ENCODE measurements at places on chromosomes 13 and 19. TPM values are rescaled to one million over a fixed set of nuclear protein-coding genes. Genes with fewer than 3 reads are reported as not detected.

Gene SLC25A41
- not detected for total RNA-seq

Gene MAG
- 0.38 TPM for total RNA-seq

Gene SHISA2
- total RNA-seq = 0.17 TPM

Gene KANK3
- total RNA-seq = 4.4 TPM

DNA sequence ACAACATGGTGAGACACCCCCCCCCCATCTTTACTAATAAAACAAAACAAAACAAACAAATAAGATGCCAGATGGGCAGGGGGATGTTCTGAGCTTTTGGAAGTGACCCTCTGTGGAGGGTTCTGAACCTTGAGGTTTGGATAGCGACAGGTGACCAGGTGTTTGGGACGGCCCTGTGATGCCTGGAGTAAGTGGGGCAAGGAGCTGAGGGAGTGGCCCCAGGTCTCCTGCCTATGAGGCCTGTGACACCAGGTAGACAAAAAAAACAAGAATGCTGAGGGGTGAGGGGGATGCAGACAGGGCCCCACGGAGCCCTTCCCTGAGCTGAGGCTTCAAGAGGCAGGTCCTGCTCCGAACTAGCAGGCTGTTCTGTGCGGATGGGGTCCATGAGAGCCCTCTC is 9.2 kb downstream of the ADGRE2 start:
- no peak for DNase-seq

GRCh38 chr19:50480281-50481111 is 3.8 kb upstream of the GARIN5A start:
- DNase-seq = no peak

- DNase-seq = no peak
Observed at GRCh38 chr13:91168386-91168711, 179.1 kb upstream of the MIR17HG start.

DNA sequence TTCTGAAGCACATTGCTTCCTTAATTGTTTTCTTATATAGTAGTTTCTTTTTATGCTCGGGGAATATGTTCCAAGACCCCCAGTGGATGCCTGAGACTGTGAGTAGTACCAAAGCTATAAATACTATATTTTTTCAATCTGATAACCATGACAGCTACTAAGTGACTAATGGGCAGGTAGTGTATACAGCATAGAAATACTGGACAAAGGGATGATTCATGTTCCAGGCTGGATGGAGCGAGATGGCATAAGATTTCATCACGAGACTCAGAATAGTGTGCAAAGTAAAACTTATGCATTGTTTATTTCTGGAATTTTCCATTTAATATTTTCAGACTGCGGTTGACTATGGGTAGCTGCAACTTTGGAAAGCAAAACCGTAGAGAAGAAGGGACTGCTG is 47.9 kb upstream of the OLFM4 start:
- no peak for DNase-seq

DNA sequence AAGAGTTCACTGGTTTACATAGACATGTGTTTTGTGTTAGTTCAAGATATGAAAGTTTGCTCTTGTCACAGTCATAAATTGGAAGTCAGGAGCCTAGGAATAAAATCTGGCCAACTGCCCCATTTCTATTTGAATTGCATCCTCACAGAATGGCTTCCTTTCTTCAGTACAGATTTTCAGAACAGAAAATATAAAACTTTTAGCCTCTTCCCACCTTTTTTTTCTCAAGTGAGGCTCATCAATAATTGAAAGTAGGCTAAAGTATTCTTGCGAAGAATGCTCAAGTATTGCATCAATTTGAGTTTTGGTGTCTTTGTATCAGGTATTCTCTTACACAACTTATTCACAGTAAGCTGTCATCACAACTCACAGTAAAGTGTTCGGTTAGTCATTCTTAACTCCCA is 802.7 kb downstream of the PCDH9 start:
- no peak for DNase-seq

DNA sequence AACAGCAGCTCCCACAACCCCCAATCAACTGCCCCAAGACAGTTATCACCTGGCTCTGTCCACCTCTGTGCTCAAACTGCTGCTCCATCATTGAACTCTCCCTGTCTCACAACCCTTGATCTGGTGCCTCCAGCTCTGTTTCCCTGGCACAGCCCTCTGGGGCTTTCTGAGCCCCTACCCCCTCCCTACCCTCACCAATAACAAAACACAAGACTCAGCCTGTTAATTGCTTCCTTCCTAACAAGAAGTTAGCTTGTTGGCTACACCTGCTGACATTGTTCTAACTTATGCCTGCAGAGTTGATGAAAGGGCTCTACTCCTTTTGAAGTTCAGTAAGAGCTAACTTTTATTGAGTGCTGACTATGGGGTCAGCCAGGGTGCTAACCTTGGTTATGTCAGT is 99.4 kb upstream of the FNDC3A start:
- no peak for DNase-seq

- DNase-seq = peak; percentile 63
Observed at GRCh38 chr19:13430790-13431582, 75.3 kb downstream of the CACNA1A start.

- no peak for DNase-seq
Observed at GRCh38 chr13:23574421-23575145, 4.4 kb downstream of the TNFRSF19 start.

GRCh38 chr13:60689571-60689970 is 292.6 kb downstream of the TDRD3 start:
- DNase-seq = no peak

DNA sequence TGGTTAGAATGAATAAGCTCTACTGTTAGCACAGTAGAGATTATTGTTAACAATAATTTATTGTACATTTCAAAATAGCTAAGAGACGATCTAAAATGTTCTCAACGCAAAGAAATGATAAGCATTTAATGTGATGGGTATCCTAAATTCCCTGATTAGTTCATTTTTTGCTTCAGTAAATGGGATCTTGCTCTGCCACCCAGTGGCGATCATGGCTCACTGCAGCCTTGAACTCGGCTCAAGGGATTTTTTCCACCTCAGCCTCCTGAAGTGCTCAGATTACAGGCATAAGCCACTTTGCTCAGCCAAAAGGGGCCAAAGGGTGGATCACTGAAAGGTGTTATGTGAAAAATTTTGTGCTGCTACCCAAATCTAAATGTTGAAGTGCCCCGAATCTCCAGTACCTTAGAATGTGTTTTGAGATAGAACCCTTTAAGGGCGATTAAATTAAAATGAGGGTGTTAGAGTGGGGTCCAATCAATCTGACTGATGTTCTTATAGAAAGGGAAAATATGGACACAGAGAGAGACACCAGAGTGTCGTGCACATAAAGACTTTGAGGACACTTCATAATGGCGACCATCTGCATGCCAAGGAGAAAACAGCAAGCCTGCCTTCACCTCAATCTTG is 31.5 kb upstream of the ZNF766 start:
- DNase-seq = peak; percentile 75

DNA sequence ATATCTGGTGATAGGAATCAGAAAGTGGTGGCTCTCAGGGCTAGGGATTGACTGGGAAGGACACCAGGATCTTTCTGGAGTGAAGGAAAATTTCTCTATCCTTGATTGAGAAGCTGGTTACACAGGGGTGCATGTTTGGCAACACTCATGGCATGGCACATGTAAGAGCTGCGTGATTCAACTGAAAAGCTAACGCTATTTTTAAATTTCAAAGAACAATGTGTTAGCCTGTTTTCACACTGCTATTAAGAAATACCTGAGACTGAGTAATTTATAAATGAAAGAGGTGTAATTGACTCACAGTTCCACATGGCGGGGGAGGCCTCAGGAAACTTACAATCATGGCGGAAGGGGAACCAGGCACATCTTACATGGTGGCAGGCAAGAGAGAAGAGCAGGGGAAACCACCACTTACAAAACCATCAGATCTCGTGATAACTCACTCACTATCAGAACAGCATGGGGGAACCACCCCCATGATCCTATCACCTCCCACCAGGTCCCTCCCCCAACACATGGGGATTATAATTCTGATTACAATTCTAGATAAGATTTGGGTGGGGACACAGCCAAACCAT is 7.4 kb downstream of the SIGLEC8 start:
- no peak for DNase-seq

DNA sequence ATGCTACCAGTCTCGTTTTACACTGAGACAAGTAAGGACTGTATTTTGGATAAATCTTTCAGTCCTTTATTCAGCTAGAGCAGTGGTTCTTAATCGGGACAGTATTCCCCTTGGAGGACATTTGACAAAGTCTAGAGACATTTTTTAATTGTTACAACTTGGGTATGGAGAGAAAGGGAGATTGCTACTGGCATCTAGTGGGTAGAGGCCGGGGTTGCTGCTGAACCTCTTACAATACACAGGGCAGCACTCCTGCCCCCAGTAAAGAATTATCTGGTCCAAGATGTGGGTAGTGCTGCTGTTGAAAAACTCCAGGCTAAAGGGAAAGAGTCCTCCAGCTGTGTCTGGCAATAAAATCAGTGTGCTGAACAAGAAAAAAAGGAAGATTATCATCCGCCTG is 334.8 kb downstream of the SLC7A1 start:
- no peak for DNase-seq

- DNase-seq = no peak
Observed at GRCh38 chr13:54912367-54912766, 1883.8 kb downstream of the OLFM4 start.

GRCh38 chr19:2540251-2540645 is 64.3 kb downstream of the GADD45B start:
- DNase-seq = no peak

DNA sequence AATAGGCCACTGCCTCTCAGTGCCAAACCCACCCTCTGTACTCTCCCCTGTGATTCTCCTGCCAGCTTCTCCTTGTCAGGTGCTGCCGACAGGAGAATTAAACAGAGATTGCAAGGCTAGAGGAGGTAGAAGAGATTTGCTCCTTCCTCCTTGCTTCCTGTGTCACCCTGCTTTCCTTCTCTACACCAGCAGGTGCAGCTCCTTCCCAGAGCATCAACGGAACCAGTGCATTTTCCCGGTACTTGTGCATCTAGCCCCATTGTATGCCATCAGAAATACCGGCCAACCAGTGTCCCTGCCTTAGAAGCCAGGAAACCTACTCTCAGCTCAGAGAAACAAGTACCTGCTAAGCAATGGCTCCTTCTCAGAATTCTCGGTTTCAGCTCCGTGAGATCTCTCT is 253.2 kb downstream of the SUCLA2 start:
- no peak for DNase-seq

GRCh38 chr19:11447347-11448262 is 12.2 kb downstream of the PRKCSH start:
- DNase-seq = no peak

DNA sequence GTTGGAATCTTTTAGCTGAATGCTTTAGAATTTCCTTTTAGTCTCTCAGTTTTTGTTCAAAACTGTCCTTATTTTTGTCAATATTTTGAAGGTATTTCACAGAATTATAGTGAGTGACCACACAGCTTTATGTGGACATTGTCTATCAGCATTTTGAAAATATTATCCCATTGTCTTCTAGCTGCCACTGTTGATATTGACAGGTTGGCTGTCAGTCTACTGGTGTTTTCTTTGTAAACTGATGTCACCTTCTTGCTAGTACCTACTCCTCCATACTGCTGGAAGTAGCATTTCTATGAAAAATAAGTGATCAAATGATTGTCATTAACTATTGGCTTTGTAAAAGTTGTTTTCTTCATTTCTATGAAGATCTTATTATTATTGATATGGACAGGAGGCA is 256.8 kb downstream of the KLF12 start:
- DNase-seq = no peak

DNA sequence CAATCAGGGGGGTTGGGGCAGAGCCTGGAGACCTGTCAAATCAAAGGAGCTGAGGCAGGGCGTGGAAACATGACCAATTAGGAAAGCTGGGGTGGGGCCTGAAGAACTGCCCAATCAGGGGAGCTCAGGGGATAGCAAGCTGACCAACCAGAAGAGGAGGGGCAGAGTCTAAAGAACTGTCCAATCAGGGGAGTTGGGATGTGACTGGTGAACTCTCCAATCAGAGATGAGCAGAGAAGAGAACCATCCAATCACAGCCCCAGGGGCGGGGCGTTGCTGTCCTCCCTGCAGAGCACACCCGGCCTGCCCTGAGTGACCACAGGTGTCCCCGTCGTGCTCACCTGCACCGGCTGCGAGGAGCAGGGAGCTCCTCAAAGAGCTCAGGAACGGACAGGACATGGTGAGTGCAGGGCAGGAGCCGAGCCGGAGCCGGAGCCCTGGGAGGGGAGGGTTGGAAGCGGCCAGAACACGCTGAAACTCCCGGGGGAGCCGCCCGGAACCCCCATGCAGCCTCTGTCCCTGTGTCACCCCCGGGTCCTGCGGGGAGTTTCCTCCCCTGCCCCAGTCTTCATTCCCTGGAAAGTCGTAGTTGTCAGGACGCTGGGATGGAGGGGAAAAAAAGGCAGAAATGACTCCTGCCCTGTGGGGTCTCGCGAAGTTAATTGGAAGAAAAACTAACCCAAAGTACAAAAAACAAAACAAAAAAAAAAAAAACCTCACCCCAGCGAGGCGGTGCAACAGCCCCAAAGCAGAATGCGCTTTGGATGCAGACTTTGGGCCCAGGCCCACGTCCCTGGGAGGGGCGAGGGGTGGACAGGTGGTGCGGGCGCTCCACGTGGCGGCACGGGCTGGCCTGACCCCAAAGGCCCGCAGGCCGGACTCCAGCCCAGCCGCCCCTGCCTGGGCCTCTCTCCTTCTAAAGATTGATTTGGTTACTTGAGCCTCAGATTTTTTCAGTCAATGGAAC is at the start of gene ZNF556:
TSS of gene ZNF556 (plus strand) at position 311 of the 967 bp plus-strand sequence. CDS start at position 398, 87 bp downstream.
- DNase-seq = no peak

- no peak for DNase-seq
Observed at GRCh38 chr19:28882818-28883217, 330.1 kb downstream of the UQCRFS1 start.

DNA sequence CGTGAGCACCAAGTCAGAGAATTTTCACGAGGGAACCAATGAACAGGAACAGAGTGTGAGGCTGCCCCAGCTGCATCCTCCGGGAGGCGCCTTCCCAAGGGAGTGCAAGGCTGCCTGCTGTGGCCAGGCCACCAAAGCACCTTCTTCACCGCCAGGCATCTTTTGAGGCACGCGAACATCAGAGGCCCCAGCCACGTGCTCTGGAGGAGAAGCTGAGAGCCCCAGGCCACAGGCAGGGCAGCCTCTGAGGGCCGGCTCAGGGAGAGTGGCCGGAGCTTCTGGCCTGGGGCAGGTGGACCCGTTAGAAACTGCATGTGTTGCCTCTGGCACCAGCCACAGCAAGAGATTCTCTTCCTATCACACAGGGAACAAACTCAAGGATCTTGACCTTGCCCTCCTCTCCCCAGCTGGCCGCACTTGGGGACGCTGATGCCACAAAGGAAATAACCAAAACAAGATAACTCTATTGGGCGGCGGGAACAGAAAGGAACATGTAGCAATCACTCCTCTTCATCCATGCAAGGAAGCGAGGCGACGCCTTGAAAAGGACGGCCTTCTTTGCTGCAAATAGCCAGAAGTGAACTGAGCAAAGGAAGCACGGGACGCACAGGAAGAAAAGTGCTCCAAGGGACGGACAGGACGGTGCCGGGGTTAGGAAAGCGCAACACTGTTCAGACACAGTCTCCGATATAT is 19.9 kb downstream of the GAS6 start:
- peak; percentile 20 for DNase-seq

GRCh38 chr19:677201-677600 is 1.0 kb downstream of the FSTL3 start:
- DNase-seq = no peak

Data from natural killer cell treated with Interleukin-12 subunit alpha and Interleukin-12 subunit beta and Interleukin-15 and Interleukin-18, amount 100 ng/mL, for 72 hours (primary cell).